ENCODE measurements at places on chromosomes 5 and 9. TPM values are rescaled to one million over a fixed set of nuclear protein-coding genes. Genes with fewer than 3 reads are reported as not detected.
A peak's percentile ranks its signal among the peaks of the same experiment; 100 is the strongest.

CLIC3 gene
- total RNA-seq, result 0.43 TPM

DNA sequence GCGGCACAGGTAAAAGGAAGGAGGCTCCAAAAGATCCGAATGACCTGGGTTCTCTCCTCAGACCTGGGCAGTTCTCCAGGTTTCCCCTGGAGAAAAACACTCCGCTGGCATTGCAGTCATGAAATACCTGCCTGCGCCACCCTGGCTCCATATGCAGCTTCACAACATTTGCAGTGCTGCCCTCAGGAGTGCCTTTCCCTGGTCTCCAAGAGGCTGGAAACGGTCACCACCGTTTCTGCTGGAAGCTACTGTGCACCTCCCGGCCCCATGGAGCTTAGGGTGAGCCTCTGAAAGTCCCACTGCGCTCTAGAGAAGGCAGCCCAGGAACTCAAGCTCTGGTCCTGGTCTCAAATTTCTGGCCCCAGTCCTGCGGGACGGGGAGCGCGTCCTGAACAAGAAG is 670 bp downstream of the UGT3A1 start:
- no peak for DNase-seq

- DNase-seq, result peak; percentile 68
Measured at GRCh38 chr5:30239331-30240022, 954.0 kb upstream of the CDH6 start.

DNA sequence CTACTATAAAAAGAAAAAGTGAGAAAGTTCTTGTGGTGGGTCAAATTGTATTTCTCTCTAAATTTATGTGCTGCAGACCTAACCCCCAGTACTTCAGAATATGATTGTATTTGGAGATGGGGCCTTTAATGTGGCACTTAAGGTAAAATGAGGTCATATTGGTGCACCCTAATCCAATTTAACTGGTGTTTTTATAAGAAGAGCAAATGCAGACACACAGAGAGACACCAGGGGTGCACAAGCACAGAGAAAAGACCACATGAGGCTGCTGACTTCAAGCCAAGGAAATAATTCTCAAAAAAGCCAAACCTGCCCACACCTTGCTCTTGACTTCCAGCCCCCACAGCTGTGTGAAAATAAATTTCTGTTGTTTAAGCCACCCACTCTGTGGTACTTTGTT is 80.2 kb upstream of the HTR4 start:
- no peak for DNase-seq

DNA sequence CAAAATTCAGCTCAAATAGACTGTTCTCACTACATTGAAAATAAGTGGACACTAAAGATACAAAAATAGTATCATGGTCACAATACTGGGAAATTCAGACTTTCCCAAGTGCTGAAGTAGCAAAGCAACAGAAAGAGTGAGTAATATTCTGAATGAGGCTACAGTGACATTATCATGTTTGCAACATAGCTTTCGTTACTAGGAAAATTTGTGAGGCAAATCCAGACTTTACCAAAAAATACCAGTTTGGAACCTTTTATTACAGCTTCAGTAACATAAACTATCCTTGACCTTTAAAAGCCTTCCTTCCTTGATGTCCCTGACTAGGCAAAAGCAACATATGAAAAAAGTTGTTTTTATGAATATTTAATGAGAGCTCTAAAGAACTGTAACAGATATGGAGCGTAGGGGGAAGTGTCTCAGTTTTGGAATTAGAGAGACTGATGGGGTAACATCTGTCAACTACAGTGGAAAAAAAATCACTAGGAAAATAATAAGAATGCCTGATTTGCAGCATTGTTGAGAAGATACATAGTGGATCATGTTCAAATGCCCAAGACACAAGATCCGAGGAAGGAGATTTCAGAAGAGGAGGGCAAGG is 312.9 kb downstream of the ADGRV1 start:
- DNase-seq, result no peak
